Islet precursor cell (in vitro differentiated cells): ENCODE measurements at places on chromosomes 2 and 18.

DNA sequence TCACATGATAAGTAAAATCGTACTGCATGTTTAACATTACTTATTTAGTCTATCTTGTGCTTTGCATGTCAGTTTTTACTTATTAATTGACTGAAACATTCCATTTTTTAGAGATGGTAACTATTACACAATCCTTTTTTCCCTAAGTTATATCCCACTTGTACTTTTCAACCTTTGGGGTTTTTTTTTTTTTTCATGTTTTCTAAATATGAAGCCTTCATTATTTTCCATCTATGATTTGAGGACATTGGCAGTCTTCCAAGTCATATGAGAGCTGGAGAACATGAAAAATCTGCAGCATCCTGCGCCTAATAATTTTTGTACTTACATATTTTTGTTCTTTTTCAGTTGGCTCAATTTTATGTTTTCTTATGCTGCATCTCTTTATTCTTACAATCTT, 113.9 kb downstream of the MYO1B start:
- no peak for DNase-seq

DNA sequence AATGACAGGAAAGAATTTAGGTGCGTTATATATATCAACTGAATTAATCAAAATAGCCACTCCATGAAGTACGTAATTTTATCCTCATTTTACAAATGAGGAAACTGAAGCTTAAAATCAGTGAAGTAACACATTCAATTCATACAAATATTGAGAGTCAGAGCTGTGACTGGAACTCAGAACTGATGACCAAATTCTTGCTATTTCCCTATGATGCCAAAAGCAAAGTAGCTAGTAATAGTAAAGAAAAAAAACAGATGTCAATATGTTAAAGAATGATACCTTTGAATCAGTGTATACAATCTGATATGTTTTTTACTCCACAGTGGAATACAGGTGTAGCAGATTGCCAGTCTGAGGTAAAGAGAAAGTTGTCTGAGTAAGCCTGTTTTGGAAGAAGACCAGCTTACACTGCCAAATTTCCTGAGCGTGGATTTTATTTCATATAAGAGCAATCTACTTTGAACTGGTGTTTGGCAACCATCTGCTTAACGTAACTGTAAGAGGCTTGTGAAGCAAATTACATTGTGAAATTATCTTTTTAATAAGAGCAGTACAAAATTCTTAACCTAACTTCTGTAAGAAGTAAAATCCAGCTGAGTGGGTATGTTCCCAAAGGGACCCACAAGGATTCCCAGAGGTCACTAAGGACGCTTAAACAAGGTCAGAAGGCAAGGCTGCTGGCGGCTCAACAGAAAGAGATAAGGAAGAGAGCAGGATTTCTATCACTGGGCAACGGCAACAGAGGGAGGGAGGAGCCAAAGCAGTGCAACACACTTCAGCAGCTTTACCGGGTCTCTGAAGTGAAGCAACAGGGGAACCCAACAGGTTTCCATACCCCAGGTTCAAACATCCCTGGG, 85.6 kb downstream of the IKZF2 start:
- peak; percentile 71 for DNase-seq

- peak; percentile 68 for DNase-seq
Observed at GRCh38 chr2:74747411-74748080, 86.4 kb upstream of the HK2 start.

DNA sequence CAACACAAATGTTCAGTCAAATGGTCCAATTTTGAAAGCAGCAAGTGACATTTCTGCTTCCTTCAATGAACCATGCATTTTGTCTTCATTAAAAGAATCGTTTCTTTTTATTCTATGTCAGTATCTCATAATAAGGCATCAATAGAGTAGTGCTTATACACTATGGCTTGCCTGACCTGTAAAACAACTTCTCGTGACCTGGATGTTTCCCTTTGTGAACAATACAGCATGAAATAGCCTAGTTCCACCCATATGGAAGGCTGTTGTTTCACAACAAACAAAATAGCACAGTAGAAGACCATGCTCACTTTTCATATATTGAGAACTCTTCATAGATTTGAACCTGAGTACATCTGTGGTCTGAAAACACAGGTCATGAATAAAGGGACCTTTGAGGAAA, 104.3 kb upstream of the PIK3C3 start:
- no peak for DNase-seq

DNA sequence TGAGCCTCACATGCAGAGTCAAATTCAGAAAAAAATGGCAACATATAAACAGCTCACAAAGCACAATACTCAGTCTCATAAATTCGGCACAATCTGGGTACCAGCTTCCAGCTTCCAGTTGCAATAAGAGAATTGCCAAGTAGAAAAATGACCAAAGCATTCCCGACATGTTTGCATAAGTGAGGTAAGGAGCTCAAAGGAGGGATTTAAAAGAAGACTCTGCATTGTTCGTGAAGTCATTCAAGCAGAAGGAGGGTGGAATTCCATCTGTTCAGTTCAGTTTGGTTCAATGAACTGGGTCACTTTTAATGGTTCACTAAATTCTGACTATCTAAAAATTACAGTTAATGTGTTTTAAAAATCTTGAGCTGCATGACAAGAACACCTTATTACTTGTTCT, 106.7 kb upstream of the KLHL14 start:
- DNase-seq: no peak

DNA sequence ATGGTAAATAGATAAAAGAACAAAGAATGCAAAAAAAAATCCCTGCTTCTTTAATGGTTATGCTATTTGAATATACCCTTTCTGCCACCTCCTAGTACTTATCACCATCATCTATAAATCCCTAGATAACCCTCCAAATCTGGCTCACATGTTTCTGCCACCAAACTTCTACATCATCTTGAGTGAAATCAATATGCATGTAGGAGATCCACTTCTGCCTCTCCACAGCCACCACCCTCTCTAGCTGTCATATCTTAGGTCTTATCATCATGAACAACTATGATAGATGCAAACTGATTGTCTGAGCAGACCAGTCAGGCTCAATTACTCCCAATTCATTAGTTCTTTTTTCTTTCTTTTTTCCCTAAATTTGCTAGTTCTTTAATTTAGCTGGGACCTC, 55.3 kb downstream of the STRN start:
- DNase-seq: no peak

DNA sequence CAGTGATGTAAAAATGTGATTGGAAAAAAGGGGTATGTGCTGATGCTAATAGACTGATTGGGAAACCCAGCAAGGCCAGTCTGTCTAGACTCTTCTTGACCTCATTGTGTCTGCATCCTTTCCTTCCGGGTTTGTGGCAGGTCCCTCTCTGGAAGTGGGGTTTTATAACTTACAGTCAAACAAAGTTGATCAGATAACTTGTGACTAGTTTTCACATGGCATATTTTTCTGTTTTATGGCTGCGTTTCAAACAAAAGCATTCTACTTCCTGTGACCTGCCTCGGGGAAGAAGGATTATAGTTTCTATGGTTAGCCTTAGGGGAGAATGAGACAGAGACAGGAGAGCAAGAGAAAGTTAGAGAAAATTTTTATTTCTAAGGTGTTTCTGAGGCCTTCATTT, 188.7 kb upstream of the HNMT start:
- DNase-seq: no peak

- no peak for DNase-seq
Observed at GRCh38 chr18:52577795-52578194, 237.8 kb downstream of the DCC start.

- peak; percentile 70 for DNase-seq
Observed at GRCh38 chr2:241877989-241878970, 8.8 kb downstream of the RTP5 start.

DNA sequence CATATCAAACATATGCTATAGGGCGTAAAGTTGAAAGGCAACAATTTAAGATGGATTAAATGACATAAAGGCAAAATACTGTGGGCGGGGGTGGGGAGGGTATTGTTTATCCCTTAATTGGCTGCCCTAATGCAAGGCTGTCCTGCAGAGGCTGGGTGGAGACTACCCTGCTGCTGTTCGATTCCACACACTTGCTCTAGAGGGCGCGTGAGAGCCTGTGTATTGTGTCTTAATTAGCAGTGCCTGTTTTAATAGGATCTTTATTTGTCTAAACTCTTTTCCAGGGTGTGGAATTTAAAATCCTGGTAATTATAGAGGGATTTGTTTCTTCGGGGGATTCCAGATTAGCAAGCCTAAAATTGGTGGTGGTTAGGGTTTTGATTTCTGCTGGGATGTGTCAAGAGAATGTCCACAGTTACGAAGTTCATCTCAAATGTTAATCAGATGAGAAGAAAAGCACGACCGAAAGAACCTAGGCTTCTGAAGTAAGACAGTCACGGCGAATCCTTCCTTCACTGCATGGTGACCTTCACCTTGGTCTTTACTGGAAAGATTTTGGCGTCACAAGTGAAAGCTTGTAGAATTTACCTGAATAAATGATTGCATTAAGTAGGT, 103.5 kb upstream of the MAP3K20 start:
- DNase-seq: peak; percentile 75

GRCh38 chr2:74072565-74072964, 75.1 kb downstream of the BOLA3 start:
- no peak for DNase-seq

DNA sequence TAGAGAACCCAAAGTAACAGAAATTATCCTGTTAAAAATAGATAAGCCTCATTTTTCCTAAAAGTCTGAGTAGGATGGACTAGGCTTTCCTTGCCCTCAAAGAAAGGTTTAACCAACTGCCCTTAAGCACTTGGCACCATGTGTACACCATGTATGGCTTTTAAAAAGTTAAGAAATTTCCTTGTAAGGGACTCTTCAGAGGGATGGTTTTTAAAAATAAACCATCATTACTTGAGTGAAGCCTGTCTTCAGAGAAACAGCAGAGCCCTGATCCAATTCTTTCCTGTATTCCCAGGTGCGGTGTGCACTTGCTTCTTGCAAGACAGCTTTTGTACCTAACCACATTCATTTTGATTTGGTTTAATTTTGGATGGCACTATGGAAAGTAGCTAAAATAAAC, 1.1 kb upstream of the NEMP2 start:
- no peak for DNase-seq

GRCh38 chr2:27241761-27242613, 20.9 kb downstream of the SLC30A3 start:
- DNase-seq: no peak

GRCh38 chr2:237298151-237299118, 115.5 kb downstream of the COL6A3 start:
- DNase-seq: peak; percentile 97

DNA sequence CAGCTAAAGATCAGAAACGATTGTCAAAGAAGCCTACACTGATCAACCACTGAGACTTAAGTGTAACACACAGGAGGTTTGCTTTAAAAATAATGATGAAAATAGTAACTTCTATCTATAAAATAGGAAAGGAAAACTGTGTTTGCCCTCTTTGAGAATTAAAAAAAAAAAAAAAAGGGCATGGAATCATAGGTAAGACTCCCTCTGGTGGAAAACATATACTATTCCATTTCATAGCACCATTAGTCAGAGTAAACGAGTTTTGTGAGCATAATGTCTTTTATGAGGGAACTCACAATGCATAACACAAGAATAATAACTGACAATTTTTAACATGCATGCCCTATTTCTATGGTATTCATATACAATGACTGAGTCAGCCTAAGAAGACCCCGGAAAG, 36.3 kb downstream of the SLC35F5 start:
- DNase-seq: no peak

- no peak for DNase-seq
Observed at GRCh38 chr18:62844850-62845643, 129.7 kb downstream of the PHLPP1 start.

DNA sequence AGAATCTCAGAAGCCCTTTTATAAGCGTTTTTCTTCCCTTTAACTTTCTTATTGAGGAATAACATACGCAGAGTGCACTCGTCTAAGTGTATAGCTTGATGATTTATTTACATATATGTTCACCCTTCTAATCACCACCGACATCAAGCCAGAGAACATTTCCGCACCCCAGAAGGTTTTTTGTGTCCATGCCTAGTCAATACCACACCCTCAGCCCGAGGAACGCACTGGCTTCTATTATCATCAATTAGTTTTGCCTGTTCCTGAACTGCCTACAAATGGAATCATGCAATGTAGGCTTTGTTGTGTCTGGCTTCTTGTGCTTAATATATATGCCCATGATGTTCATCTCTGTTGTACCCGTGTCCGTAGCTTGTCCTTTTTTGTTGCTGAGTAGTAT, 27.7 kb downstream of the SDC1 start:
- DNase-seq: no peak

DNA sequence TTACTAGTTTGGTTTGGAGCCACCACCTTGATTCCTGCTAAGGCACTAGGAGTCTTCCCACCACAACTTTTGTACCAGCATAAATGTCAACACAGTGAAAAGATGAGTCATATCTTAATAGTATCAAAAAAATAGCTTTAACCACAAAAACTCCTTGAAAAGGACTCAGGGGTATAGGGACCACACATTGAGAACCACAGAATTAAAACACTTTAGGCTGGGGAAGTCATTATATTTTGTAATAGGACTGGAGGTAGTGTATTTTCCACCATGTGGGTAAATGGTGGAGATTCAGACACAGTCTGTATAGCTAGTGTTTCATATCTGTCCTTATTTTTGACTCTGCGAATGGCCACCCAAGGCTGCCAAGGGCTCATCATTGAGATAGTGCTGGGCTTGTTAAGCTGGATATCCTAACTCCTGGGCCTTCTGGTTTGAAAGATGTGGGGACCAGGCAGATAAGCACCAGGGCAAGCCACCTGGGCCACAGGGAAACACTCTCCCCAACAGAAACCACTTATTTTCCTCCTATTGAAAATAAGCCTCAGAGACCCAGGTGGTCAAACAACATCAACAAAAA, 19.1 kb upstream of the FHL2 start:
- DNase-seq: no peak

DNA sequence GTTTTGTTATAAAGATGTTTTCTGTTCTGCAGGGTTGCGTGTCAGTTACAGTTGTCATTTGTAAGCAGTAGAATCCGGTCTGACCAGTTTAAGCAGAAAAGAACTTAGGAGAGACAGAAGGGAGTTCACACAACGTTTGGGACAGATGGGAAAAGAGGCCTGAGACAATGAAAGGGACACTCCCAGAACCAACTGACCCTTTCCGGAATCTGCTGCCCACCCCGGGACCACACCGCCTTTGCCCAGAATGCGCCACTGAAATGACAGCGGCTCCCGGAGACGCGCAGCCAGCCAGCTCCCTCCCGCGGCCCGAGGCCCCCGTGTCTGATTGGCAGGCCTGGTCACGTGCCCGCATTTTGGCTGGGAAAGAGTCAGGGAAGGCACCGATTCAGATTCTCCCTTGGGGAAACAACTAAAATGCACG, 244.6 kb downstream of the BCL2 start:
- DNase-seq: peak; percentile 90

DNA sequence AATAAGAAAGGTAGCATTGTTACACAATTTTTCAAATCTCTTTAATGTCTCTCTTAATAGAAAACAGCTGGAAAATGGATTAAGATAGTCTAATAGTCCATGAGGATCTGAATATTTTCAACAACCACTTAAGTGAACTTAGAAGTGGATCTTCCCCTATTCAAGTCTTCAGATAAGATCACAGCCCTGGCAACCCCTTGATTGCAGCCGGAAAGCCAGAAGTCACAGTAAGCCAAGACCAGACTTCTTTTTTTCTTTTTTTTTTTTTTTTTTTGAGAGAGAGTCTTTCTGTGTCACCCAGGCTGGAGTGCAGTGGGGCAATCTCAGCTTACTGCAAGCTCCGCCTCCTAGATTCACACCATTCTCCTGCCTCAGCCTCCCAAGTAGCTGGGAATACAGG, 18.6 kb upstream of the ZC3H15 start:
- no peak for DNase-seq
